ENCODE measurements at places on chromosomes 4 and X.

GRCh38 chr4:99507762-99508161 lies 3.1 kb upstream of the C4orf17 start:
- DNase-seq: no peak

DNA sequence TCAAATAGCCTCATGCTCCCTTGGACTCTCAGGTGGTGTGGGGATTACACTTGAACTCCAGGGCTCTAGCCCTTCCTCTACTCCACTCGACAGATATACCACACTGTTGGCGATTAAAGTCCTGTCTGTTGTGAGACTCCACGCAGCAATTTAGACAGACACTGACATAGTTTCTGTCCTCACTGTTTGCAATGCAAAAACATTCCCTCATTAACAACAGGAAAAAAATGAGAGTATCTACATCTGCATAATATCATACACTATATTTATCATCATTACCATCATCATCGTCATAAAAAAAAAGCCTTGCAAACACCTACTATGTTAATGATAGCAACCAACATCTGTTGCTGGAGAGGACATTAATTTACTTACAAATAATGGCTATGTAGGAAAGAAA lies 132.4 kb downstream of the RASL11B start:
- DNase-seq: no peak

DNA sequence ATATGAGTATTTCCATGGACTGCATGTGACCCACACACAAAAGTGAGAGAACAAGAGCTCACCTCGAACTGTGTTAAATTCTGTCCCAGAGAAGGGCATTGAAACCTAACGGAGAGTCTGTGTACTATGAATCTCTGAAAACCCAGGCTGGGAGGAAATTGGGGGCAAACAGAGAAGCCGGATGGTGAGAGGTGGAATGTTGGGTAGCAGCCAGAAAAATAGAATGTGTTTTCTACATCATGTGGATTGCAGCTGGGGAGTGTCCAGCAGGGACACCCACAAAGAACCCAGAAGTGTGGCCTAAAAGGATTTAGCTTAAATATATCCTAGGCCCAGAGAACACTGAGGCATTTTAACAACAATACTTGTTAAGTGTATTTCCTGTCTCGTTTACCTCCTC lies 38.6 kb downstream of the MND1 start:
- DNase-seq: no peak

DNA sequence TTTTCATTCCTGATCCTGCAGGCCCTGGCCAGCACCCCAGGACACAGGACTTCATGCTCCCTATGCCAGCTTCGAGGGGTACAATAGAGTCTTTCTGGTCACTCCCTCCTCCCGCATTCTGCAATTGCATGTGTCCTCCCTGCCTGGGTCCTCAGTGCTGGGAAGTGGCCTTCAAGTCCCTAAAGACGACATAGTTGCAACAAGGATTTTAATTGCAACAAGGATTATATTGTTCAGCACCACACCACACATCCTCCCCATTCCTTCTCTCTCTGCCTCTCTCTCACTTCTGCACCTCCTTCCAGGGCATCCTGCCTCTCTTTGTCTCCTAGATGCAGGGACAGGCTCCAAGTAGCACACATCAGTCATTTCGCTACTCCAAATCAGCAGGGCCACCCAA lies 25.5 kb downstream of the SCD5 start:
- DNase-seq: no peak

GRCh38 chr4:169315530-169316343 lies 45.0 kb upstream of the SH3RF1 start:
- no peak for DNase-seq

All from left cardiac atrium (tissue), 4 donors.